Activated T-cell treated with anti-CD3 and anti-CD28 coated beads, Interleukin-2, amount 50 U/mL, for 24 hours (primary cell): ENCODE measurements at places on chromosomes 1 and 21.

DNA sequence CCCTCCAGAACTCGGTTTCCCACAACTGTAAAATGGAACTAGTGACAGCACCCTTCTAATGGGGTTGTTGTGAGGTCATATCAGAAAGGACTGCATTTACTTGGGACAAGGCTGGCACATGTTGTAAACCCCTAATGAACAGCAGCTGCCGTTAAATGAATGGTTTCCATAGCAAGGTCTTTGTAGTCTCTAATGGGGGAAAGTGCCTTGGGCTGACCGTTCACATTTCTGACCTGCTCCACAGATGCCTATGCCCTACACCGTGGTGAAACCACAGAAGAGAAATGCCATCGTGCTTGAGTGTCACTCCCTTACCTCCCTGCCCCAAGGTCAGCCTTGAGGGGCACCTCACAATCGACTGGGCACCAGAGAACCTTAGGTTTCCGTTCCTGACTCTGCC is 143.1 kb downstream of the ZSCAN20 start:
- no peak for DNase-seq

DNA sequence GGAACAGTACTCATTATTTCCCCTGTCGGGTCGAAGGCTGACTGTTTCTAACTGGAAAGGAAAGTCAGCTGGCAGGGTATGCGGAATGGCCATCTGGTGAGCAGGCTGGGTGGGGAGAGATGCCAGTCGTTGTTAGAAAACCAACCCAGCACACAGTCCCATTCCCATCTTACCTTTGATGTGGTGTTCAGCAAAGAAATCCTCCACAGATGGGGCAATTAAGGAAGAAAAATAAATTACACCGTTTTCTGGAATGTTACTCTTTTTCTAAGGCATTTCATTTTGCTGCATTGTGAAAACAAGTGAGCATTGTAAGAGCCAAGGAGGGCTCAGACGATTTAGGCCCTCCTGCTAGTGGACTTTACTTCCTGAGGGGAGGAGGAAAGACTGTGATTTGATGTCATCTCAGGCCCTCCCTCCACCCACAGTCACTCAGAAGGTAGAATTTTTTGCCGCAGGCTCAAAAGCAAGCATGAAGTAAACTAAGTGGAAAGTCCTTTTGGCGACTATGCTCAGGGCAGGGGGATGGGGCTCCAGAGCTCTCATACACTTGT is at the start of gene SLC16A4:
Gene SLC16A4, minus strand, starts transcription at position 335 of the 554 bp plus-strand sequence. CDS start 1,703 bp downstream, outside the sequence.
- DNase-seq, result no peak

DNA sequence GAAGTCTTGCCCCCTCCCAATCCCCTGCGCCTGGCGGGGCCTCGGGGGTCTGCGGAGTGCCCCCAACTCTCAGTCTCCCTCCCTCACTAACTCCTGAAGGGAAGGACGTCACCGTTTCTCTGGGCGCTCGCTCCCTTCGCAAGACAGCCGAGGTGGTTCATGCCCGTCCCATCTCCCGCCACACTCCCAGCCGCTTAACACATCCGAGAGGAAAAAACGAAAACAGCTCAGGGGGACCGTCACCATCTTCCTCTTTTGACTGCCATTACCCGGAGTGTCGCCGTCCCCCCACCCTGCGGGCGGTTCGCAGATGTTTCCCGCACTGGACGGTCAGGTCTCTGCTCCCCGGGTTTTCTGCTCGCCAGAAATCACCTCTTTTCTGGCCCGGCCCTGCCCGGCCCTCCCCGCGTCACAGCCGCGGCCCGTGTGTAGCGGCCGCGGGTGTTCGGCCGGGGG is 532 bp downstream of the ERO1B start:
- DNase-seq, result peak; percentile 59

DNA sequence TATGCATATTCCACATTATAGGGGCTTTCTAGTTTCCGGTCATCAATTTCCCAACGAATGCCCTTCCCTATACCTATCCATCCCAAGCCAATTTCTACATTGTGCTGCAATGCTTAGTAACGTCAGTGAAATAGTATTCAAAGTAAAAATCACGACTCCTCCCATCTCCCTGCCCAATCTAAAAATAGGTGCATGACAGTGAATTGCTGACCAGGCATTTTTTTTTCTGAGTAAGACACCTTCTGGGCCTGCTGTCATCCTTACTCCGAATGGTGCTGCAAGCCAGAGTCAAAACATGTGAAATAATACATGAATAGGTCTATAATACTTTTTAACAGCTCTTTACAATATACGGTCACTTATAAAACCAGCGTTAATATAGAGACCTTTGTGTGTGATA is 120.2 kb downstream of the GREM2 start:
- no peak for DNase-seq

DNA sequence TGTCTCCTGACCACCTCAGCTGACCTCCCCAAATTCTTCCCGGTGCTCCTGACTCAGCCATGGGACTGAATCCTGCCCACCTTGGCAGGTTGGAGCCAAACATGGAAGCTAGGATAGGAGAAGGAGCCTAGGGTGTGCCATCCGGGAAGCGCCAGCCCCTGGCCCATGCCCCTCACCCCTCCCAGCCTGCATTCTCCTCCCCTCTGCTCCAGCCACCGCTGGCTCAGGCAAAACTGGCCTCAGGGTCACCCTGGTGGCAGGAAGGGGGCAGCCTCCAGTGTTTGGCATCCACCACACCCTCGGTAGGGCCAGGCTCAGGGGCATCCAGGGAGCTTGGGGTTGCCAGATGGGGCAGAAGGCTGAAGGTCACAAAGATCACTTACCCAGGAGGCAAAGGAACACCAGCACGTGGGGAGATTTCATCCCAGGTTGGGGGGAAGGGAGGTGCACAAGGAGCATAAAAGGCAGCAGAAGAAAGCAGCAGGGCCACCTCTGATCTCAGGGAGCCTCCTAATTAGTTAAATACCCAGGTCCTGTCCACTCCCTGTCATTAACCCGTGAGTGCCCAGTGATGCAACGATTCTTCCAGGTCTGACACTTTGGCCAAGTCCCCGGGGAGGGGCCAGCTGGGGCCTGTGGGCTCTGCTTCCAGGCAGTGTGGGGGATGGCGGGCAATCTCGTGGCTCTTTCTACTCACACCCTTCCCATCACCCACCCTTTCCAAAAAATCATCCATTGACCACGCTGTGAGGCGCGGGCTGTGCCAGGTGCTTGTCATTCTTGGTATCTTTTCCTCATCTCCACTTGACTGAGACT is at the start of gene PLA2G2E:
Gene PLA2G2E, minus strand, starts transcription at position 481 of the 816 bp plus-strand sequence. Its CDS starts 58 bp downstream, at position 423.
- no peak for DNase-seq

DNA sequence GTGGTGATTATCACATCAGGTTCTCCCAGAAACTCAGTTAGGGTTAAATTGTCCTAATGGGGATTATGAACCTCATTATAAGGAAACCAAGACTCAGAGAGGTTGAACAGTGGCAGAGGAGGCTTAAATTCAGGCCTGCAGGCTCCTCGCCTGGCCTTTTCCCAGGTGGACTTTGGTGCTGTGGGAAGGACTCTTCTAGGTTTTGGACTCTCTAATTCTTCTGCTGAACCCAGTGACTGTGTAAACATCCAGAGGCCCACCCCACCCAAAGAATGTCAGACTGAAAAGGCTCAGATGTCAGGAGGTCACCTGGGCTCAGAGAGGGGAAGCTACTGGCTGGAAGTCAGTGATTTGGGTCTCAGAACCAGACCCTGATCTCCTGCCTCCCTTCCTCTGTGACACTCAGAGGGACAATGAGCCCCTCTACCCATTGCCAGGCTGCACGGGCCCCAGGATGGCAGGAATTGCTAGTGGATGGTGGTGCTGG is 2.5 kb downstream of the ZNF362 start:
- DNase-seq, result no peak

DNA sequence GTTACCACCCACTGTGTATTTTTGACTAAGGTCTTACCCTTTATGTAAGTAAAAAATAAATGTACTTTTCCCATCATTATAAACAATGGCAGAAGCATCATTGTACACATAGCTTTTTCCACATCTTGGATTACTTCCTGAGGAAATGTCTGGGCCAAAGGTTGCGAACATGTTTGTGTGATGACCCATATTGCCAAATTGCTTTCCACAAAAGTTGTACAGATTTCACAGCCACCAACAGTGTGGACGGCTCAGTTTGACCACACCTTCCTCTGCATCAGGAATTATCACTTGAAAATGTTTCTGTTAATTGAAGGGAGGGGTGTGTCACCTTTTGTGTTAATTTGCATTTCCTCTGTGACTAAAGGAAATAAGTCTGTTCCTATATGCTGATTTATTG is 25.7 kb downstream of the AKNAD1 start:
- no peak for DNase-seq

DNA sequence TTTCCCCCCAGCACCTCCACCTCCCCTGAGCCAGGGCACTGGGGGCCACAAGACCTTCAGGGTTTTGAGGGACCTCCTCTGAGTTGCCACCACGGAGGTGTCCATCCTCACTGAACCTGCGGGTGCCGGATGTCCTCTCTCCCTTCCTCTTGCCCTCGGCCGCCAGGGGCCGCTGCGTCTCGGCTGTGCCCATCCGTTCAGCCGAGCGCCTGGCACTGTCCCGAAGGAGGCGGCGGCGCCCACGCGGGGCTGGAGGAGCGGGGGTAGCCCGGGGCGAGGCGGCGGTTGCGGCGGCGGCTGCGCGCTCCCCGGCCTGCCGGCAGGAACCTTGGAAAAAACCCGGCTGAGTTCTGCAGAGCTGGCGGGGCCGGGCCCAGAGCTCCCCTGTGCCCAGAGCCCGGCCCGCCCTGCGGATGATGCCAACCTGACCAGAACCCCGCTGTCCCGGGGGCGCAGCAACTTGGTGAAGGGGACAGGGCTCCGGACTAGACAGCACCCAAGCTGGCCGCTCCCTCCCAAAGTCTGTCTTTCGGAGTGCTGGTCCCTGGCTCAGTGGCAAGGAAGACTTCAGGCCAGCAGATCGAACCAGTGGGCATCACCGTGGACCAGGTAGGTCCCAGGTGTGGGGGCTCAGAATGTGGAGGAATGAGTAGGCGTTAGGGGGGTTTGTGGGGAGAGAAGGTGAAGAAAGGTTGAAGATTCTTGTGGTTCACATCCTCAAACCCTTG is 3.7 kb upstream of the PPM1J start:
- DNase-seq, result peak; percentile 83

- DNase-seq, result no peak
Observed at GRCh38 chr1:214538496-214538895, 12.9 kb downstream of the PTPN14 start.

- no peak for DNase-seq
Observed at GRCh38 chr1:1156140-1157032, 17.3 kb upstream of the TTLL10 start.

DNA sequence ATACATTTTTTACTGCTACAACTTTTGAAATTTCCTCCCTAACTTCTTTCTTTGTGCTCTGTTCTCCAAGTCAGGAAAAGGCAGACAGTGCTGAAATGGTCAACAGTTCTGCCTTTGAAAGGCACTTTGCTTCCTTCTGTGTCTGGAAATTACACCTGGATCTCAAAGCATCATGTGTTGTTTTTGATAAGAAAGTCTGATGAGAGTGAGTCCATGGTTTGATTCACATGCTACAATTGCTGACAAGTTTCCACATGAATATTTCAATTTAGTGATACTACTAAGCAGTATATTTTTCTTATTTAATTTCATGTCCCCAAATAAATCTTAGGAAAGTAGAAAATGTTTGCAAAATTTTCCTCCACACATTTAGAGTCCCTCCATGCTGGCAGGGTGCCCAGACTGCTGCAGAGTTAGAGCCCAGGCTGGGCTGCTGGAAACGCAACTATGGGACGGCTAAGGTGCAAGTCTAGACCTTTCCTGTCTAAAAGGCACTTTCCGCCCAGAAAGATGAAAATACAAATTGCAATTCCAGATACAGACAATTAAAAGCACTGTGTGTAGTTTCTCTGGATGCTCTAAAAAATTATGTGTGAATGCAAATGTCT is 96.6 kb upstream of the RUNX1 start:
- no peak for DNase-seq

DNA sequence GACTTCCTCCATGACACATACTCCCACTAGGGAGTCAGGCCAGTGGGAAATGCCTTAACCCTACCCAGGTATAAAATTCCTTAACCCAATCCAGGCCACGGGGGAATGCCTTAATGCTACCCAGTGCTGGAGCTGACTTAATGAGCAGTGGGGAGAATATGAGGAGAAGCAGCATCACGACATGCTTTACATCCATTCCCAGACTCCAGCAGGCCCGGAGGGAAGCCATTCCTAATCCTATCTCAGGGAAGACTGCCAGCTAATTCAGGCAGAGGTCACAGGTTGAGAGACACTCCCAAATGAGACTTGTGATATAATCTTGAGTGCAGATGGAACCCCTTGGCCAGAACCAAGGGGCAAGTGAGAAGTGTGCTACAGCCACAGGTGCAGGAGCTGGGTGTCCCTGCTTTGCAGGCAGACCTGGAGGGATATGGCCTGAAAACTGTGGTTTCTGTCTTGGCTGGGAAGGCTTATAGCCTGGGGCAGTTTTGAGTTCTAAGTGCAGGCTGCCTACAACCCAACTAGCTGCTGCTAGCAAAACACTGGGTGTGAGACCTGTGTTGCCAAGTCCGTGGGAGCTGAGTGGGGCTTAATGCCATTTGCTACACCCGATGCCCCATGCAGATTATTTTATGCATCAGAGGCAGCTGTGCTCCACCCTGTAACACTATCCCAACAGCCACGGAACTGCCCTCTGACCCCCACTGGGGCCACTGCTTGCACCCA is 45.1 kb upstream of the GUCA2A start:
- no peak for DNase-seq

DNA sequence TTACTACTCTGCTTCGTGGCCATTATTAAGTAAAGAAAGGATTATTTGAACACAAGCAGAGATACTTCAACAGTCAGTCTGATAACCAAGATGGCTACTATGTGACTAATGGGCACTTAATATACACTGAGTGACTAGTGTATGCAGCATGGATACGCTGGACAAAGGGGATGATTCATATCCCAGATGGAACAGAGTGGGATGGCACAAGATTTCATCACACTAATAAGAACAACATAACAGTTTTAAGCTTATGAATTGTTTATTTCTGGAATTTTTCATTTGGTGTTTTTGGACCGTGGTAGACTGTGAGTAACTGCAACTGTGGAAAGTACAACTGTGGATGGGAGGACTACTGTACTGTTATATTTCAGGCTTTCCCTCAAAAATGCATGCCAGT is 9.4 kb downstream of the ZCCHC17 start:
- no peak for DNase-seq

- no peak for DNase-seq
Observed at GRCh38 chr1:55965981-55966461, 613.3 kb downstream of the PLPP3 start.

- DNase-seq, result no peak
Observed at GRCh38 chr1:52007215-52008002, 16.9 kb upstream of the RAB3B start.

GRCh38 chr1:230429067-230429735 is 3.1 kb upstream of the PGBD5 start:
- no peak for DNase-seq
